ENCODE measurements at places on chromosomes 7 and 10. TPM values are rescaled to one million over a fixed set of nuclear protein-coding genes. Genes with fewer than 3 reads are reported as not detected.

DNA sequence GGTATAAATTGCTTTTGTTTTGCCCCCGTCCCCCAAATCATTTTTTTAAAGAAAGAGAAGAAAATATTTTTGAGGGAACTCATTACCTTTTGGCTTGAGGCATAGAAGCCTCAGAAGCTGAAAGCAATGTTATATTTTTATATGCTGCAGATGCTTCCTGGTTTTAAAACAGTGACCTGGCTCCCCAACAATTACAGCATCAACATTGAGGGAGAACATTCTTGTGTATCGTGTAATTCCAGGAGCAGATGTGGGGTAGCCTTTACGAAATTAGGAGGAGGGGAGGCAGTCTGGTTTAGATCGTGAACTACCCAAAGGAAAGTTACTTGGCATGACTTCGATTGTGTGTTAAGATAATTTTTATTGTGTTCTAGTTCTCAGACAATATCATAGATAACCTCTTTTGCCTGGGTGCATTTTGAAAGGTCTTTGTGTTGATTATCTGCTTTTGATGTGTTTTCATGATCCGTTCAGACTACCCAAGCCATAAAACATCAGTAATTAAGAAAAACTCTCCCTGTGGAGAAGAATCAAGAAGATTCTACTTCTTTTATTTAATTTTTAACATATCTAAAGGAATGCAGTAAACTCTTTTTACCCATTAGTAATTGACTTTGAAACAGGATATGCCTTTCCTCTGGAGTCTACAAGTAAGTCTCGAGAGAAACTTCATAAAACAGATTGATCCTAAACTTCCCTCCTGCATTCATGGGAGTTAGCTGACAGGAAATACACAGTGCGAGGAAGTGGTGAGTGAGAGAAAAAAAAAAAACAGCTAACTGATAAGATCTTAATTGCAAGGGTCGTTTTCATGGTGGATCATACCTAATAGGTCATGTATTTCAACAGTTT lies 141.4 kb downstream of the KIAA1217 start:
- H3K27ac ChIP-seq, result no peak overlapping the region
- H3K4me1 ChIP-seq, result no peaks in the 10 kb centered on the region
- no peak overlapping the region for H3K4me3 ChIP-seq

DNA sequence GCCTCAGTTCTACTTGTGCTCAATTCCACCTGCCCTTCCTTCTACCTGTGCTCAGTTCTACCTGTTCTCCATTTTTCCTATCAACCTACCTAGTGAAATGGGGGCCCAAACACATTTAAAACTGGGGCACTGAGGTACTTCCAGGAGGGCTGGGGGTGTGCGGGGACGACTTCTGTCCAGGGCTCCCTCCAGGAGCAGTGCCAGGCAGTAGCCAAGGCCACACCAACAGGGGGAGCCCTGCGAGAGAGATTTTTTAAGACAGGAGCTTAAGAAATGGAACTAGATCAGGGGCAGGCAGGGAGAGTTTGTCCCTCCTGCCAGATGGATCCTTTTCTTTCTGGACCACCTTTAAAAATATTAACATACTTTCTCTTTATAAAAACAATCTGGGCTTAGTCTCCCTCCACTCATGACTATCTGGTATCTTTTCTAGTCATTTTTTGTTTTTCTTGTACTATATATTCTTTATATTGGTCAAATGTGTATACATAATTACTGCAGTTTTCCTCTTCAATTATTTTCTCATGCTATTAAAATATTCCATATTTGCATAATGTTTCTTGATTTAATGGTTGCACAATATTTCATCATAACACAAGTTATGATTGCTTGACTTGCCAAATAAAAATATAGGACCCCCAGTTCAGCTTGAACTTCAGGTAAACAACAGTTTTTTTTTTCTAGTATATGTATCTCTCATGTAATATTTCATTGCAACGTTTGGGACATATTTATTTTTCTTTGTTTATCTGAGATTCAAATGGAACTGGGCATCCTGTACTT lies 47.3 kb upstream of the INSYN2A start:
- no peaks in the 10 kb centered on the region for H3K4me1 ChIP-seq
- peaks cover 3% of the 10 kb centered on the region for H3K36me3 ChIP-seq
- H3K27ac ChIP-seq, result no peak overlapping the region
- peak; percentile 26 for DNase-seq
- H3K4me3 ChIP-seq, result no peak overlapping the region

The COL1A2 gene
- total RNA-seq, result 105 TPM

The HTR7 gene
- total RNA-seq, result not detected

GRCh38 chr7:98329791-98330373 lies 48.4 kb downstream of the BRI3 start:
- no peaks in the 10 kb centered on the region for H3K36me3 ChIP-seq
- no peak for DNase-seq
- H3K27ac ChIP-seq, result no peak overlapping the region
- H3K4me3 ChIP-seq, result no peak overlapping the region

- no peak overlapping the region for H3K27ac ChIP-seq
- H3K4me3 ChIP-seq, result no peak overlapping the region
- H3K36me3 ChIP-seq, result no peaks in the 10 kb centered on the region
- H3K4me1 ChIP-seq, result peaks cover 21% of the 10 kb centered on the region
- DNase-seq, result no peak
These were observed 15.1 kb upstream of the TTYH3 start for GRCh38 chr7:2616387-2617324.
